CD14-positive monocyte (primary cell): ENCODE measurements at places on chromosomes 7 and 10. TPM values are rescaled to one million over a fixed set of nuclear protein-coding genes. Genes with fewer than 3 reads are reported as not detected.

Gene STEAP1
- not detected for polyA plus RNA-seq

Gene KIF11
- polyA plus RNA-seq: 0.55 TPM

Gene GRM8
- polyA plus RNA-seq: not detected

Gene RPS24
- 1,174 and 2,073 TPM in 2 replicates for polyA plus RNA-seq

Gene GRM3
- not detected for polyA plus RNA-seq

Gene NUPR2
- not detected for polyA plus RNA-seq
